ENCODE measurements at places on chromosomes 4 and X. TPM values are rescaled to one million over a fixed set of nuclear protein-coding genes. Genes with fewer than 3 reads are reported as not detected.

Gene TMSB15C
- total RNA-seq: 1.3 TPM

Gene NPY1R
- total RNA-seq: 30.8 TPM

Gene USP17L24
- not detected for total RNA-seq

Gene CRLF2
- total RNA-seq: not detected

Gene FDCSP
- total RNA-seq: not detected

Gene CXCL9
- 0.19 TPM for total RNA-seq

Gene TBC1D8B
- total RNA-seq: 7.3 TPM

Gene CFI
- total RNA-seq: 3.7 TPM

Gene FRMPD4
- total RNA-seq: not detected

Gene HSFX3
- total RNA-seq: not detected

Gene NUDT9
- 31.5 TPM for total RNA-seq

Gene VCX
- not detected for total RNA-seq

Gene ITIH6
- total RNA-seq: 0.13 TPM

Gene ADH1C
- not detected for total RNA-seq

Gene SSX2
- total RNA-seq: not detected

Gene COL4A5
- 63.4 TPM for total RNA-seq

Gene CNKSR2
- 0.76 TPM for total RNA-seq

Gene NEUROG2
- not detected for total RNA-seq

Gene PRKG2
- total RNA-seq: 2.1 TPM

Gene CDKL2
- total RNA-seq: 1.8 TPM

Gene YTHDC1
- total RNA-seq: 58.3 TPM

Gene CRMP1
- 0.76 TPM for total RNA-seq
